Activated CD4-positive, alpha-beta T cell treated with anti-CD3 and anti-CD28 coated beads for 36 hours (primary cell): ENCODE measurements at places on chromosomes 6 and 20.

- DNase-seq = peak; percentile 46
Observed at GRCh38 chr20:17281478-17281877, 54.6 kb downstream of the PCSK2 start.

- DNase-seq = no peak
Observed at GRCh38 chr6:10426781-10427279, 12.0 kb upstream of the TFAP2A start.

- DNase-seq = no peak
Observed at GRCh38 chr6:119160911-119161310, 82.4 kb upstream of the FAM184A start.

DNA sequence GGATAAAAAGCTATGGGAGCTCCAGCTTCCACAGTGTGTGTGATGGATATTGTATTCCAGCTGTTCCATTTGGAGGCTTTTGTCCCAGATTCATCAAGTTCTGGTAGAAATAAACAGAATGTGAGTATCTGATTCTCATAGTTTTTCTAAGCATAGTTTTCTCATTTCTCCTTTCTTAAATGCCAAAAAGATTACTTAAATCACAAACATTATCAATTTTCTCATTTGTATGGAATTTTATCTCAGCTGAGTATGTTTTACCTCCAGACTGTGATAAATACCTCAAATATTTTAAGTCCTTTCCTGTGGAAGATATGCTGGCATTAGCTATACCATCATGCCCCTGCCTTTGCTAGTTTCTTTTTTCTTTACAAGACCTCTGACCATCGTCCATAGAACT lies 767.3 kb downstream of the TFAP2A start:
- DNase-seq = no peak

DNA sequence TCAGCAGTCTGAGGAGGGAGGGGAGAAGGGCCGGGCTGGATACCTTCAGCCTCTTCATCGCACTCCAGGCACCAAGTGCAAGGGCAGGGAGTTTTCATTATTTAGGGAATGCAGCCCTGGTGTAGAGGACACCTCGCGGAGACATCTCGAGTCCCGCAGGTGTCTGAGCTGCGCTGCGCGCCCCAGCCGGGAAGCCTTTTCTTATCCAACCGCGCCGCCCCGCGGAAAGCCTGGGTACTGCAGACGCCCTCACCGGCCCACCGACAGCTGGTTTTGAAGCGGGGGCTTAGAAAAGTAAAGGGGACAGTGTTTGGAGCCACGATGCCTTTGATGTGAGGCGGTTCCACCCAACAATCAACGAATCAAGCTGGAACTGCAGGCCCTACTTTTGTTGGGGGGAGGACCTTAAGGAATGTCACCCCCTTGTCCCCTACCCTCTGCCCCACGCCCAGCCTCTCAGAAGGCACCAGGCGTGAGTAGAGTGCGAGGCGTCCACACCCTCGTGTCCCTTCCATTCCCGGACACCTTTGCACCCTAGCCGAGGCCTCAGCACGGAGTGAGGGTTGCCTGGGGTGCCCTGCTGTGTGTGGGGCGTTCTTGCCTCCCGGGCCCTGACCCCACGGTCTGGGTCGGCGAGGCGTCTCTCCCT lies 8.6 kb downstream of the NKX2-2 start:
- peak; percentile 90 for DNase-seq

DNA sequence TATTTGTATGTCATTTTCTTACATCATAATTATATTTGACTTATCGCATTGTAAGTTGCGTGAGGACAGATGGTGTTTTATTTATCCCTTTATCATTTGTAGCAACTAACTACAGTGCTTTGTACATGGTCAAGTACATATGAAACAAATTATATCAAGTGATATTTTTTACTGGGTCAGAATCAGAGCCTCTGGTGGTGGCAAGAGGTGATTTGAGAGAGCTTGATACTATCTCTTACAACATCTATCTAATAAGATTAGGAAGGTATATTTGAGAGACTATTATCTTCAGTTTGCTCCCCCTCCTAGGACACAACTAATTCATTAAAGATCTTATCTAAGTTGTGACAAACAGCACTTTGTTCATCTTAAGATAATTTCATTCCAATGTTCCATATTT lies 47.7 kb downstream of the BCKDHB start:
- no peak for DNase-seq

DNA sequence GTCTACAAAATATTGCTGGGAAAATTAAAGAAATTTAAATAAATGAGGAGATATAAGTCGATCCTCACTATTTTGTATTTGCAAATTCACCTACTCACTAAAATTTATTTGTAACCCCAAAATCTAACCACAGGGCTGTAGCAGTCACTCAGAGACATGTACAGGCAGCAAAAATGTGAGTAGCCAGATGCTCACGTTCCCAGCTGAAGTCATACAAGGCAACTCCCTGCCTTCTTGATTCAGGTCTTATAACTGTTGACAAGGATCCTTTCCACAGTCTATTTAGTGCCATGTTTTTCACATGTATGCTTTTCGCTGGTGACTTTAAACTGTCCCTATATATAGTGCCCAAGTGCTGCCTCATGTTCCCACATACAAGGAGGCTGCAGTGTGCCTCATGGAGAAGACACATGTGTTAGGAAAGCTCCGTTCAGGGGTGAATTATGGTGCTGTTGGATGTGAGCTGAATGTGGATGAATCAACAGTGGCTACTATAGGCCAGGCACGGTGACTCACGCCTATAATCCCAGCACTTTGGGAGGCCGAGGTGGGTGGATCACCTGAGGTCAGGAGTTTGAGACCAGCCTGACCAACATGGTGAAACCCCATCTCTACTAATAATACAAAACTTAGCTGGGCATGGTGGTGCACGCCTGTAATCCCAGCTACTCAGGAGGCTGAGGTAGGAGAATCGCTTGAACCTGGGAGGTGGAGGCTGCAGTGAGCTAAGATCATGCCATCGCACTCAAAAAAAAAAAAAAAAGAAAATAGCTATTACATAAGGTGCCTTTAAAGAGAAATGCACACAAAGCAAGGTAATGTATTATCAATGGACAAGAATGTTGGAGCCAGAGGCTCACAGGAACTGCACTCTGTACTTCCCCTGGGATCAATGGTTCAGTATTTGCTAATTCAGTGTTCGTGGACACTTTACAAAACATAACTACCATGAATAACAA lies 55.3 kb downstream of the STK35 start:
- no peak for DNase-seq
